Thoracic aorta (tissue), 2 donors: ENCODE measurements at places on chromosomes 1 and 21. TPM values are rescaled to one million over a fixed set of nuclear protein-coding genes. Genes with fewer than 3 reads are reported as not detected.

DNA sequence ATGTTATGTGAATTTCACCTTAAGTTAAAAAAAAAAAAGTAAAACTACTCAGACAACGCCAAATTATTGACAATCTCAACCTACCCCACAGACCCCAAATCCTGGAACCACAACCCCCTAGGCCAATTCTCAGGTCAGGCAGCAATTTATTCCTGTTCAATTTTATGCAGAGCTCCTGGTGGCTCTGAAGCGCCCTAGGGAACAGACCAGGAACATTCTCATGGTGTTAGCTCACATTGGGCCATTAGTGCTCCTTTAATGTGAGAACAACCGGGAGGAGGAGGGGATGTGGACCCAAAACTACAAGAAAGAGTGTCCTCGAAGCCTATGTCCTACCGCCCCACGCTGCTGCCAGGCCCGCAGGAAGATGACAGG is 403 bp upstream of the PSEN2 start:
- peak; percentile 20 for DNase-seq

- DNase-seq = no peak
These were observed 8.4 kb upstream of the CROCC start for GRCh38 chr1:16913181-16913832.

DNA sequence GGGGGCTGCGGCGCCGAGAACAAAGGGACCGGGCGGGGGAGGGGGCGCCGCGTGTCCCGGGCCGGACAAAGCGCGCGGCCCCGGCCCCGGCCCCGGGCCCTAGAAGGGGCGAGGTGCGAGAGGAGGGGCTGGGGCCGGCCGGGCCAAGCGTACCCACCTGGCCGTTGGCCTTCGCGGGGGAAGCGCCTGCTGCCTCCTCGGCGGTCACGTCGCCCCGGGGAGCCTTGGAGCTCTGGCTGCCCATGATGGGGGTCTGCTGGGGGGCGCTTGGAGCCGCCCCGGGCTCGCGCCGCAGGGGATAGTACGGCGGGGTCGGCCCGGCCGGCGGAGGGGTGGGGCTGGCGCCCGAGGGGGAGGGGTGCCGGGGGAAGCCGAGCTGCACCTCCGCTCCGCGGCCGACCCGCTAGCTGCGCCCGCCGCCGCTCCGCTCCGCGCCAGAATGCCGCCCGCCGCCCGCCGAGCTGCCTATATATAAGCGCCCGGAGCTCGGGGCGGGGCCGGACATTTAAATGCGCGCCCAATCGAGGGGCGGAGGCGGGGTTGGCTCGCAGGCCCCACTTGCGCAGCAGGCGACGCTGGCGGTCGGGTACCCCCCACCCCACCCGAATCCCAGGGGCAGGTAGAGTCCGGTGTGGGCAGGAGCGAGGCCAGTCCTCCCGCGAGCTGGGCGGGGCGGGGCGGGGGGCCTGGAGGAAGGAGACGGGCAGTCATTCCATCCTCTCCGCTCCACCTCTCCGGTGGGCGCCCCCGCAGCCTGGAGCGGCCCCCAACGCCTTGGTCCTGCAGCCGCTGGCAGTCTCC is at the start of gene MARCKSL1:
Gene MARCKSL1 (minus strand): TSS at position 444 of the 801 bp plus-strand sequence. CDS start 200 bp downstream, at position 244.
- peak; percentile 36 for DNase-seq

- DNase-seq = no peak
These were observed 26.5 kb upstream of the KHDRBS1 start for GRCh38 chr1:31987135-31987619.

DNA sequence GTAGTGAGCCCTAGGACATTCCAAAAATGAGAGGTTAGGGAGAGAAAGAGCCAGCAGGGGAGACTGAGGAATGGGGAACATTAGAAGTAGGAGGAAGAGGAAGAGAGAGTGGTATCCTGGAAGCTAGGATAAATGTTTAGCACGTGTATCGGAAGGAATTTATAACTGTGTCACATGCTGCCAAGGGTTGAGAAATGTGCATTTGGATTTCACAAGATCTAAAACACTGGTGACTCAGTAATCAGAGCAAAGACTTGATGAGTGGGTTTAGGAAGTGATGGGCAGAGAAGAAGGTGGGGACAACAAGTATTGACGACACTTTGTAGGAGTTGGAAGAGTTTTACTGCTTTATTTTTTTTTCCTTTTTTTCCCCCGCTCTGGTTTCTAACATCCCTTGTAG is 193.9 kb downstream of the FMN2 start:
- no peak for DNase-seq

- DNase-seq = no peak
These were observed 87.5 kb downstream of the TBX19 start for GRCh38 chr1:168368131-168368530.

- DNase-seq = no peak
These were observed 30.6 kb downstream of the MPZL1 start for GRCh38 chr1:167752219-167752985.

- no peak for DNase-seq
These were observed 24.0 kb downstream of the PGLYRP3 start for GRCh38 chr1:153288634-153289275.

DNA sequence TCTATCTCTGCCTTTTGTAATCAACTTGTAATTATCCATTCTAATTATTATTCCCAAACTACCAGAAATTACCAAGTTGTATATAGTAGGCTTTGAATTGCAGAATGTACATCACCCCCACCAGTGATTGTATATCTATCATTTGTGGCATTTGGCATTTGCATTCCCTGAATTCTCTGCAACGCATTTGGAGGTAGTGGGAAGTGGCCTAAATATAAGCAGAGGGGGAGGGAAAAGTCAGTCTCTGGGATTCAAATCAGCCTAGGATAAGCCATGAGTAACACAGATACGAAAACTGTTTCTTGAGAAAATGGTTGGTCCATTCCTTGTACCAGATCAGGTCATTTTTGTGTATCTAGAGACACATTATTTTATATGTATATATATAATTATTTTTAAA is 20.7 kb downstream of the DDX20 start:
- no peak for DNase-seq

- no peak for DNase-seq
These were observed at the start of gene UAP1 for GRCh38 chr1:162561616-162562469. Gene UAP1, plus strand, starts transcription at chr1:162561722. Its CDS starts 4,347 bp downstream, at chr1:162566069.

GRCh38 chr21:45078877-45079281 is 4.5 kb downstream of the ADARB1 start:
- DNase-seq = no peak

The PTPRU gene
- total RNA-seq = 47.8 TPM

GRCh38 chr1:222728746-222729145 is 8.3 kb upstream of the FAM177B start:
- DNase-seq = no peak

DNA sequence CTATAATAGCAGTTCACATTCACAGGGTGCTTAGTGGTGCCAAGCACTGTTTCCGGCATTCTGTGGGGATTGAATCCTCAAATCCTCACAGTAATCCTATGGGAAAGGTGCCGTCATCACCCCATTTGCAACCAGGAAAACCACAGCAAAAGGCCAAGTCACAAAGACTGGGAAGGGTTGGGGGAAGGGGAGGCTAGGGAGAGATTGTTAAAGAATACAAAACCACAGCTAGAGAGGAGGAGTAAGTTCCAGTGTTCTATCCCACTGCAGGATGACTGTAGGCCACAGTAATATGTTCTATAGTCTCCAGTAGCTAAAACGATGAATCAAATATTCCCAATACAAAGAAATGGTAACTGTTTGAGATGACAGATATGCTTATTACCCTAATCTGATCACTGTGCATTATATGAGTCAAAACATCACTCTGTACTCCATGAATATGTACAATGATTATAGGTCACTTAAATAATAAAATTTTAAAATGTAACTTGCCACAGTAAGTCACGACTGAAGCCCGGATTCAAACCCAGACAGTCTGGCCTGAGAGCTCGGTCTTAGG is 256.8 kb downstream of the TOMM20 start:
- no peak for DNase-seq

DNA sequence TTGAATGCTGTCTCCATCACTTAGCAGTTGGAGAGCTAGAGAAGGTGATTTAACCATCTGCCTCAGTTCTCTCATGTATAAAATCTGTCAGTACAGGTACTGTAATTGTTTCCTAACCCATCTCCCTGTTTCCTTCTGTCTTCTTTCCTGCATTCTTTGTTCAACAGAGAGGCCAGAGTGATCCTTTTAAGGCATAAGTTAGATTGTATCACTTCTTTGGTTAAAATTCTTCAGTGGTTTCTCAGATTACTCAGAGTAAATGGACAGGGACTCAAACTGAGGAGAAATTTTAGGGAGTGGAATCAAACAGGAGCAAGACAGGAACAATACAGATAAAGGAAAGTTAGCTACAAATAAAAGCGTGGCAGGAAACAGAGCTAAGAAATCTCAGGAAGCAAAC is 45.2 kb upstream of the SSX2IP start:
- DNase-seq = no peak

The CRYAA gene
- total RNA-seq = not detected

The ANGPTL3 gene
- not detected for total RNA-seq

- DNase-seq = no peak
These were observed 19.7 kb downstream of the SLC2A1 start for GRCh38 chr1:42938645-42939615.

- no peak for DNase-seq
These were observed 26.2 kb upstream of the C1orf105 start for GRCh38 chr1:172394141-172394751.

DNA sequence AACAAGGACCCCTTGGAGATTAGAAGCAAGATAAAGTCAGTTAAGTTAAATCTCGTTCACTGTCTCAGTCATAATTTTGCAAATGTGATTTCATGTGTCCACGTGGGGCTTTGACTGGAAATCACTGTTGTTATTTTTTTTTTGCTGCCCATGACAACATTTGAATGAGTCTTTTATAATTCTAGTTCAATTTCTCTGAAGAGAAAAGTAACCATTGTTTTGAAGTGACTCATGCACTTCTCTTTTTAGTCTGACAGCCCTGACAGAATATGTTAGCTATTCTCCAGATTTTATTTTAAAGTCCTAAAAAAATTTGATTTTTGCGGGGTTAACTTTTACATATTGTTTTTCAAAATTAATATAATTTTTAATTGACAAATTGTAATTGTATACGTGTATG is 30.7 kb upstream of the NLRP3 start:
- no peak for DNase-seq

- no peak for DNase-seq
These were observed 43.9 kb upstream of the TSPEAR start for GRCh38 chr21:44755227-44755626.

DNA sequence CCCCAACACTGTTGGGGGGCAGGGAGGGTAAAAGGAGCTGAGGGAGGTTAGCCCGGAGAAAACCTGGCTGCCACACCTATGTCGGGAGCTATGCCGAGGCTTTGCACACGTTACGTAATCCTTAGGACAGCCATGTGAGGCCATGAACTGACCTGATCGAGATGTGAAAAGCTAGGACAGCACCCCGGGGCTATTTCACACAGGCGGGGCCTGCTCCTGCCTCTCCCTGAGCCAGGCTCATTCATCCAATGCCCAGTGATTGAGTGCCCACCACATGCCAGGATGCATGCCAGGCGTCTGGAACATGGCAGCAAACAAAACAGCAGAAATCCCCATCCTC is 30.2 kb downstream of the LDLRAP1 start:
- no peak for DNase-seq

DNA sequence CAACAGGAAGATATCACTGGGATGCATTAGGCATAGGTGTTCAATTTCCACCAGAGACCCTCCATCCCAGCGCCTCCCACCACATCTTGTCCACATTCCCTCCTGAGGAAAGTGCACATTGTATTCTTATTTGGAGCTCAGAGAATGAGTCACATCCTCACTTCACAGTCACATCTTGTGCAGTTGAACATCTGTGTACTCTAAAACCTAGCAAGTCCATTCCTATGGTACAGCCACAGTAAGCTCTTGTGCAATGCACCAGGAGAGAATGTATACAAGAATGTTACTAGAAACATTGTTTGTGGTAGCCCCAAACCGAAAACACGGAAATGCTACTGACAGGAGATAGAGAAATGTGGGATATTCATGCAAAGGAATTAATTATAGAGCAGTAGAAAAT is 1.6 kb upstream of the KDF1 start:
- no peak for DNase-seq

The S100A1 gene
- total RNA-seq = not detected

- DNase-seq = no peak
These were observed 125.7 kb upstream of the CXADR start for GRCh38 chr21:17387030-17387617.

The DRAXIN gene
- 0.35 TPM for total RNA-seq

DNA sequence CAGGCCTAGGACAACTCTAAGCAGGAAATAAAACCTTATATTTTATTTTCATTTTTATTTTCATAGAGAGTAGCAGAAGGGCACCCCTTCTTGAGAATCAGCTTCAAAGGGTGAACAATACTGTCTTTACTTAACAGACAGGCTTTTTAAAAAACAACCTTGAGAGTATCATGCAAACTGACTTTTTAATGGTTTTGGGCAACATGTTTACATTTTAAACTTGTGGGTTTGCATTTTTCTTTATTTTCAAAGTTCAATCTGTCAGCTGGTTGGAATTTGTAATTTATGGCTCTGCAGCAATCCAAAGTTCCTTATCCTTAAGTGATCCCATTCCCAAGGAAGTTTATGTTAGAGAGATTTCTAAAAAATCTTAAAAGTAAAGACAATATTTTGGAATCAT is 392.3 kb upstream of the ADAMTS5 start:
- no peak for DNase-seq

GRCh38 chr1:17789926-17790325 is 34.8 kb downstream of the ACTL8 start:
- no peak for DNase-seq

DNA sequence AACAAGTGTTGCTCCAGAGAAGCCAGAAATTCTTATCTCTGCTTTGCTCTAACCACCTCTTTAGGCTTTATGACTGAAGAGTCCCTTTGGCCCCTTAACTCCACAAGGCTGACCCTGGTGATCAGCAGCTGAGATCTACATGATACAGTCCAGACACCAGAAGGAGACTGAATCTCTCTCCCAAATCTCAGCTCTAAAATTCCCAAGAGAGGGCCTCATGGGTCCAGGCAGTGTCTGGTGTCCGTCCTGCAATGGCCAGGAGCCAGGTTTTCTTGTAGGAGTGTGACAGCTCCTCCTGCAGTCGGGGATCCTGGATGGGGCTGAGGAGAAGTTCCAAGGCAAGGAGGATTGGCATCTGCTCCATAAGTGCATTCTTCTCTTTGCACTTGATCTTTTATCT is 35.3 kb downstream of the L1TD1 start:
- no peak for DNase-seq

DNA sequence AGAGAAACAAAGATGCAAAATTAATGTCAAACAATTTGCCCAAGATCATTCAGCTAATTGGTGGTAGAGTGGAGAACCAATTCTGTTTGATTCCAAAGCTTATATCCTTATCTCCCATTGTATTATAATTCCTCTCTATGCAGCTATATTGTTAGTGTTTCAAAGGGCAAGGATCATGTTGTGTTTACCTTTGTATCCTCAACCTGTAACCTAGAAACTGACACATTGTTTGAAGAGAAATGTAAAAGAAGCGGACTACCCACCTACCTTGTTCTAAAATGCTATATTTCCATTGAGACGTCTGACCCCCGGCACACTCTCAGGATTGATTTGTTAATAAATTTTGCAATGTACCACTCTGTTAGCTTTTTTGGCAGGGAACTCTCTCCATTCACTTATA is 9.3 kb downstream of the RAVER2 start:
- no peak for DNase-seq

The TBX19 gene
- 8.4 TPM for total RNA-seq

- DNase-seq = no peak
These were observed 23.5 kb downstream of the CYP4B1 start for GRCh38 chr1:46822248-46822826.

- no peak for DNase-seq
These were observed 80.4 kb upstream of the C1orf87 start for GRCh38 chr1:60153961-60154360.

GRCh38 chr1:164765992-164766720 is 207.2 kb downstream of the PBX1 start:
- DNase-seq = no peak

- DNase-seq = peak; percentile 50
These were observed 552 bp upstream of the GPR157 start for GRCh38 chr1:9129266-9130041.

The RASAL2 gene
- total RNA-seq = 45.1 TPM
